ENCODE measurements at places on chromosomes 2 and 18.

DNA sequence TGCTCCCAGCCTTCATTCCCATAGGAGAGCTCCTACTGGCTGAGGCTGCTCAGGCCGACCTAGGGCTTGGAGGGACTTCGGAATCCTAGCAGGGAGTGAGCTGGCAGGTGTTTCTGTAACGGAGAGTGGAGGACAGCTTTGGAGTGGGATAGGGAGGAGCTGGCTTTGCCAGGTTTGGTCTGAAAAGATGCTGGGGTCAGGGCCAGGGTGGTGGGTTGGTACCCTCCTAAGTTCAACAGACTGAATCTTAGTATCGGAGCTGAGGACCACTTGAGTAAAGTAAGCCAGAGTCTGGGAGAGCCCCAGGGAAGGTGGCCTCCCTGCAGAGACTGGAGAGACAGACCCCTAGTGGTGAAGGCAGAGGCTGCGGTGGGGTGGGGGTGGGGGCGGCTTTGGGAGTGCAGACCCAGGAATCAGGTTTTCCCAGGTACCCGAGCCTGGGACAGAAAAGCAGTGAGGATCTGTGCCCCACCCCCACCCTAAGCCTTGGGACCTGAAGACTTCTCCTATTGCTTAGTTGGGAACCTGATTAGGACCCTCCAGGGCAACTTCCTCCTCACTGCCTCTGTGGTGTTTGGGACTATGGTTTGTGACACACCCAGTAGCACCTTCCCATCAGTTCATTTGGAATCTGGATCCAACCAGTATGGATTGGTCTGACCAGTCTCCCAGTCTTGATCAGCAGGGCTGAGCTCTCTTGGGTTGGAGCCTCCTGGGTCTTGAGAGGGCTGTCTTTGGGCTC is 3.0 kb downstream of the CNNM4 start:
- DNase-seq: no peak

DNA sequence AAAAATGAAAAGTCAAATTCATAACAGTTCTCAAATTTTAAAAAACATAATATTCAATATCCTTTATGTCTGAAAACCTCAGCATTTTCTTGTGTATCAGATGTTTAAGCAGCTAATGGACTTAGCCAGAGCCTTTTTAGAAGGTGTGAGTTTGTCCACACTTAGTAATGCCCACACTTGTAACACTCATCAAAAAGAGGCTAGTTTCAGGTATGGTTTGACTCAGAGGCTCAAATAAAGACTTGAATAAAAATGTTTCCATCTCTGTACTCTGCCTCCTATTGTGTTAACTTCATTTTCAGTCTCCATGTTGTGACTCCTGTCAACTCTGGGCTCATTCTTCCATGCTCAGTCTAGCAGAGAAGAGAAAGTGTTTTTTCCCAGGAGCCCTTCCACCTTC is 311.6 kb downstream of the IRS1 start:
- DNase-seq: no peak

GRCh38 chr2:137862651-137863050 is 101.6 kb upstream of the HNMT start:
- DNase-seq: no peak

- no peak for DNase-seq
Measured at GRCh38 chr2:213545964-213546475, 261.8 kb downstream of the SPAG16 start.

DNA sequence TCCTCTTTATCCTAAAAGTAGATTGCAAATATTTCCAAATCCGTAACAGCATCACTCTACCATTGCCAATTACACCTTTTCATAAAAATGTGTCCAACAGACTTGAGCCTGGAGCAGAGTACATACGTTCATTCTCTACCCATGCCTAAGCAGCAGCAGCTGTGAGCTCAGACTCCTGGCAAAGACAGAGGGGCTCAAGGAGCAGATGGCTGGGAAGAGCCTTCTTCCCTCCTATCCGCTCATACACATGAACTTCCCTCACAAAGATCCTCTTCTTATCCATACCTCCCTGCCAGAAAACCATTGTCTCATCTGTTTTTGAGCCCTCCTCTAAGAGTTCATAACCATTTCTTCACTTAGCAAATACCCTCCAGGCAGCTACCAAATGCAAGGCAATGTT is 164.3 kb upstream of the ARL4C start:
- DNase-seq: no peak

DNA sequence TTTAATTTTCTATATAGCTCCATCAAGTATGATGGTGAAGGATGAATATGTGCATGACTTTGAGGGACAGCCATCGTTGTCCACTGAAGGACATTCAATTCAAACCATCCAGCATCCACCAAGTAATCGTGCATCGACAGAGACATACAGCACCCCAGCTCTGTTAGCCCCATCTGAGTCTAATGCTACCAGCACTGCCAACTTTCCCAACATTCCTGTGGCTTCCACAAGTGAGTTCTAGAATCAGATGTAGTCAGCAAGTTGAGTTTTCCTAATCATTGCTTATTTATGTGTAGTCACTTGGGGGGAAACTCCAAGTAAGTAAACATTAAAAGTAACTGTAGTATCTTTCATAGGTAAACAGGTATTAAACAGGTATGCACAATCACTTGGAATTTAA is 24.8 kb downstream of the SMAD4 start:
- DNase-seq: peak; percentile 35

- DNase-seq: no peak
Measured at GRCh38 chr18:23943104-23943503, 71.5 kb upstream of the TTC39C start.

DNA sequence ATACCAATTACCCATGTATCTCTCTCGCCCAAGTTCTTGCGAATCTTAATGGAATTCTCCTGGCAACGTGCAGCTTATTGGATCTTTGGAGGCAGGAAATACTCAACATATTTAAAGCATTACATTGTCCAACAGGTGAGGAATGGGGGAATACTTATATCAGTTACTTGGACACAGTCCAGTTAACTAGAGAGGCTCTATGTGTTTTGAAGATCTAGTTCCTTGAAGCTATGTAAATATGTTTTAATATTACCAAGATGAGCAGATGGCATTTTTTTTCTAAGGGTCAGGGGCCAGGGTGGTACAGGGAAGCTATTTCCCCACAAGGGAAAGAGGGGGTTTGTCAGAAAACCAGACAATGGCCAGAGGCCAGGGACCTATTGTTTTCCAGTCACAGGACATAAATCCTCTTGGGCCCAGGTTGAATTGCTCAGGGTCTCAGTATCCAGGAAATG is 26.8 kb upstream of the MC5R start:
- no peak for DNase-seq

DNA sequence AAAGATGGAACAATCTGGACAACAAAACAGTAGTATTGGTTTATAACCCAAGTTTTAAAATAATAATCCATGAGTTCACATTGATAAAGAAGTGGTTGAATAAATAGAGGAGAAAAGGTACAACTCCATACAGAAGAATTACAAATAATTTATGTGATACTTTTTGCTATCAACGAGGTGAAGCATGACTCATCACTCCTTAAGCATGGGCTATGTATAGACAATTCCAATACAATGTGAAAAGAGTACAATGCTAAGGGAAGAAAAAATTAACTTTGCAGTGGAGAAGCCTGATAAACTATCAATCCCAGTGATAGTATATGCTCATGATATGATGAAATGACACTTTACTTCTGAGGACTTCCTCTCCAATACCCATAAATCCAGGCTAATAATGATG is 312.9 kb downstream of the GULP1 start:
- no peak for DNase-seq

DNA sequence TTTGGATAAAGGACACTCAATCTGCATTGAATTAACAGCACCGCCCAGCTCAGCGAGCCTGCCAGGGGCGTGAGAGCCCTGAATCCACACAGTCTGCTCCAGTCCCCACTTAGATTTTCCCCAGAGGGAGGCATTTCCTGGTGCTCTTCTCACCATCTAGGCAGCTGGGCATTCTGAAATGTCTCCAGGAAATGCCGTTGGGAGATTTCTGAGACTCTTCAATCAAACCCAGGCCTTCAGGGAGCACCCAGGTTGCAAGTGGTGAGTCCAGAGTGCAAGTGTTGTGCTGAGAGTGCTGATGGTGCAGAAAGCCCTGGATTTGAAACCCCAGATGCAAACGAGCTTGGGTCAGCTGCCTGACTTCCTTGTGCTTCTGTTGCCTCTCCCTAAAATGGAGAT is 23.4 kb upstream of the TMEM37 start:
- DNase-seq: no peak

GRCh38 chr18:11027862-11028261 is 121.5 kb downstream of the PIEZO2 start:
- no peak for DNase-seq

DNA sequence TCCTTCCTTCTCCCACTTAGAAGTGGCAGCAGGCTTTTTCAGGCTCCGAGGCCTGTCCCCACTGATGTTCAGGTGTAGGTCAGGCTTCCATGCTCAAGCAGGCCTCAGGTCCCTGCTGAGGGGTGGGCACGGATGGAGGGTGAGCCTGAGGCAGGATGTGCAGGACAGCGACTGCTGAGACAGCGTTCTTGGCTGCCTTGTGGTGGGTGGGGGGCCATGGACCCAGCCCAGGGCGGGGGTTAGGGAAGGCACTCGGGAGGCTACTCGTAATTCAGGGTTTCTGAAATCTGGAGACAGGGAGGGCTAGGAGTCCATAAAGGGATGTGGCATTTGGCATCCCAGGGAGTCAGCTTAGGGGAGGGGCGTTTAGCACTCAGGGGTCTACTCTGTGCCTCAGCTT is 30.3 kb downstream of the COLEC11 start:
- no peak for DNase-seq

GRCh38 chr18:13440277-13441248 is 222.0 kb downstream of the LDLRAD4 start:
- no peak for DNase-seq

- DNase-seq: no peak
Measured at GRCh38 chr2:144505245-144505831, 14.6 kb downstream of the ZEB2 start.

DNA sequence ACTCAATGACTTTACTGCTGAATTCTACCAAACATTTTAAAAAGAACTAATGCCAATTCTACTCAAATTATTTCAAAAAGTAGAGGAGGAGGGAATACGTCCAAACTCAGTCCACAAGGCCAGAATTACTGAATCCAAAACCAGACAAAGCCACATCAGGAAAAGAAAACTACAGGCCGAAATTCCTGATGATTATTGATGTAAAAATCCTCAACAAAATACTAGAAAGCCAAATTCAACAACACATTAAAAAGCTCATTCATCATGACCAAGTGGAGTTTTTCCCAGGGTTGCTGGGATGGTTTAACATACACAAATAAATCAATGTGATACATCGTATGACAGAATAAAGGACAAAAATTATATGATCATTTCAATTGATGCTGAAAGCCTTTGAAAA is 103.9 kb upstream of the UBE2E3 start:
- DNase-seq: no peak

GRCh38 chr2:127620866-127621265 is 25.1 kb upstream of the GPR17 start:
- DNase-seq: no peak

- no peak for DNase-seq
Measured at GRCh38 chr2:233247116-233247515, 4.4 kb upstream of the ATG16L1 start.

- no peak for DNase-seq
Measured at GRCh38 chr18:79947054-79947755, 4.2 kb downstream of the SLC66A2 start.

- no peak for DNase-seq
Measured at GRCh38 chr2:203685789-203686420, 20.5 kb upstream of the CD28 start.

DNA sequence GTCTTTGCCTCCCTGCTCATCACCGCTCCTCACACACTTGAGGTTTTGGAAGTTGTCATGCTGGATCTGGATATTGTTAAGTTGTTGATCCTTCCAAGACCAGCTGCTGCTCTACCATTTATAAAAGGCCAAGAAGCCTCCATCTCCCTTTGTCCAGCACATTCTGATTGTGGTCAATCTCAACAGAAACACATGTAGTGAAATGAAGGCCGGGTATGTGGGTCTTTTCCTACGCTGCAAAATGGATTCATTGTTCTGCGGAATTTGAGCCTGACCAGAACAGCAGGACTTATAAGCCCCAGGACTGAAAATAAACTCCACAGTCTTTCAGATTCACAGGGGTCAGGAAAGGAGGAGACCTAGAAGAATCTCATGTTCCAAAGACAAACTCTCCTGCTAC is 238.4 kb downstream of the CMPK2 start:
- DNase-seq: no peak

DNA sequence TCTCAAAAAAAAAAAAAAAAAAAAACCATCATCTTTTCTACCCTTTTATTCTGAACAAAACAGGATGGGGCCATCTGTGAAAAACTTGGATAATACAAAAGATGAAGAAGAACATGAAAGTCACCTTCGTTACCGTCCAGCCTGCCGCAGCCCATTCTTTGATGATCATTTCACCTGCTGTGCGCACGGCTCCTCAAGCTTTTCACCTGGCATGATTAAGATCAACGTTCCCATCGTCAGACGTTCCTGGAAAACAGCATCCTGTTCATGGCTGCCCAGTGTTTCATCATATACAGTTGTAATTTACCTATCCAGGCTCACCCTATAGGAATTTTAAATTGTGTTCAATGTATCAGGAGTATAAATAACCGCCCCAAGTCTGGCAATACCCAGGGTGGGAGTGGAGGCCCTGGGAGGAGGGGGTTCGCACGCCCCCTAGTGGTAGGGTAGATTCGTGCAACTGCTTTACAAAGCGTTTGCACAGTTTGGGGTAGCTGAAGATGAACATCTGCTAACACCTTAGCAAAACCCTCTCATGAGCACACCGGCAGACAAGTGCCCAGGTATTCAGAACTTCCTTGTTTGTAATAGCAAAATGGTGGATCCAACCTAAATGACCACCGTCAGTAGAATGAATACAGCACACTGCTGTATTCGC is 49.0 kb upstream of the GLI2 start:
- no peak for DNase-seq

GRCh38 chr18:68354176-68354575 is 360.7 kb downstream of the TMX3 start:
- no peak for DNase-seq

DNA sequence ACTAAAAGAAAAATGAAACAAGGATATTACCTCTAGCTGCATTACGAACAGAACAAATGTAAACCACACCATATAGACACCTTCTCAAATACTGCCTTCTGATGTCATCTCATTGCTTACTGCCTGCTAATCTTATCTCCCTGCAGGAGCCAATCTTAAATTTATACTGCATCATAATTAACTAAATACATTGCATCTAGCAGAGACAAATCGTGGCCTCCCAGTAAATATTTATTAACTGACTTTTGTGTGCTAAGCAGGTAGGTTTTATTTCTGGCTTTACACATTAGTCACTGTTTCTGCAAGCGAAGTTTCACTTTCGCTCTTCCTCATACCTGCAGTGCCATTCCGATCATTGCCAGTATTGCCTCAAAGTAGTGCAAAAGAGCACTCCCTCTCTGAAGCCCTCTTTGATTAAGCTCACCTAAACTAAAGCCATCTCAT is 67.5 kb downstream of the SPATS2L start:
- DNase-seq: no peak

- DNase-seq: no peak
Measured at GRCh38 chr2:205170399-205170798, 511.9 kb upstream of the NRP2 start.

GRCh38 chr2:200102971-200103370 is 147.6 kb downstream of the MAIP1 start:
- no peak for DNase-seq
